ENCODE measurements at places on chromosomes 1 and 21.

DNA sequence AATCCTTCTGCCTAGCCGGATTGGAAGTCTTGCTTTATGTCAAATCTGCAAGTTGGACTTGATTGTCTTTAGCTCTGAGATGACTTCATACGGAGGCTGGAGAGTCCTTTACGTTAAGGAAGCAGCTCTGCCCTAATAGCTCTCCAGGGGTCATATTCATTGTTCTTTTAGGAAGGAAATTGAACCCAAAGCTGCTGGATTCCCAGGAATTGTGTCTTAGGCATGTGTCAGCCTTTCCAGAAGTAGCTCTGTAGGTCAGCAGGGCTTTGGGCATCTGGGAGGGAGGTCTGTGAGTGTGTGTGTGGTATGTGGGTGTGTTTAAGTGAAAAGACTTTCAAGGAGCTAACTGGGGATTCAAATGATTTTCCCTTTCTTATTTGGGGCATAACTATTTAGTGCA, 82.4 kb downstream of the ABCA4 start:
- DNase-seq, result no peak

- DNase-seq, result no peak
Measured at GRCh38 chr1:2856066-2856390, 54.5 kb upstream of the TTC34 start.

DNA sequence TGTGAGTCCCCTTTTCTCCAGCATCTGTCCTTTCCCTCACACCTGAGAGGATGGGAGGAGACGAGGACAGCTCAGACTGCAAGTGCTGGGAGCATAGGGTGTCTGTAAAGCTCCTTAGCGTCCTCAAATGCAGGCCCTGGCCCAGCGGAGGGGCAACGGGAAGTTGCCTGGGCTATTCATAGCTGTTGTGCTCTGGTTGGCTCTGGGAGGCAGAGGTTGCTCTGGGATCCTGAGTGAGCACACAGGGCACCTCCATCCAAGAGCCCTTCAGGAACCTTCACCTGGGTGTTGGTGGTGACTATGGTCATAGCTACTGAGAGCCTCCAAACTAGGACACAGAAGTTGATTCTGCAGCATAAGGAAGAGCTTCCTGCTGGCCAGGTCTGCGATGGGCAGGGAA, 2.6 kb downstream of the PADI1 start:
- DNase-seq, result no peak

GRCh38 chr1:215970406-215970805, 403.3 kb downstream of the KCTD3 start:
- DNase-seq, result no peak

DNA sequence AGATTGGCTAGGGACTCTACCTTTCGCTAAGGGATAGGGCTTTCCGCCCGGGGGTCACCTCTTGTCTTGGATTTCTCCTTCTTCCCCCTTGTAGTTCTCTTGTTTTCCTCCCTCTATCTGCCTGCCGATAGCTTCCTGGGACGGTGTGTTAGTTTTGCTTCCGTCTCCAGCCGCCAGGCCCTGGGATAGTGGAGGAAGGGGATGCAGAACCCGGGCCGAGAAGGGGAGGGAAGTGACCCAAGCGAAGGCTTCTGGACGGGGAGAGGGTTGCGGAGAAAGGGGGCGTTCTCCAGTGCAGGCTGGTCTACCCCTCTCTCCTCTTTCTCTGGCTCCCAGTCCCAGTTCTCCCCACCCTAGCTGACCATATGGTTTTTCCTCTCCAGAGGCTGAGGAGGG, 871 bp downstream of the TUFT1 start:
- peak; percentile 40 for DNase-seq

All from left hindlimb (tissue), 1 donor.